ENCODE measurements at places on chromosomes 4 and X.

GRCh38 chrX:156002507-156002906 is 5.0 kb downstream of the IL9R start:
- DNase-seq: no peak

DNA sequence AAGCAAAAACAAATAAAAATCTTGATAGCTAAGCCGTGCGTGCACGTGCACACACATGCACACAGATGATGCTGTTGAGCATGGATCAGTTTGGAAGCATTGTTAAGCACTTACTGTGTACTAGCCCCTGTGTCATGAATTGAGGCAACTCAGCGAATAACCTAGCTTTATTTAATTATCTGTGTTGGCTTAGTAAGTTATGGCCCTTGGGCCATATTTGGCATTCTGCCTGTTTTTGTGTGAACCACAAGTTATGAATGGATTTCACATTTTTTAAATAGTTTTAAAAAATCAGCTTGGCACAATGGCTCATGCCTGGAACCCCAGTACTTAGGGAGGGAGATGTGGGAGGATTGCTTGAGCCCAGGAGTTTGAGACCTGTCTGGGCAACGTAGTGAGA is 113.6 kb upstream of the CBLL2 start:
- DNase-seq: no peak

DNA sequence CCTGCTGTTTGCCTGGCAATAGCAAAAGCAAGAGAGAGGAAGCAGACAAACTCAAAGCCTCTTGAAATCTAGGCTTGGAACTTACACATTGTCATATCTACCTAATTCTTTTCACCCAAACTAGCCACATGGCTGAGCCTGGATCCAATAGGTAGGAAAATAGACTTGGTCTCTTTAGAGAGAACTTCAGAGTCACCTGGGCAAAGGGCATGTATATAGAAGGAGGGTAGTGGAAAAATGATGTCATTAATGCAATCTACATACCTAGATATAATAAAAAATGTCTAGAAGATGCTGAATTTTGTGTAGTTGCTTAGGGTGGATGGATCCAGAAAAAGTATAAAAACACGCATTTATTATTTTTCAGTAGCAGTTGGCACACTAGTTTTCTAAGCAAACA is 237.0 kb upstream of the GEMIN8 start:
- no peak for DNase-seq

GRCh38 chr4:86092684-86093083 is 267.2 kb downstream of the MAPK10 start:
- no peak for DNase-seq

DNA sequence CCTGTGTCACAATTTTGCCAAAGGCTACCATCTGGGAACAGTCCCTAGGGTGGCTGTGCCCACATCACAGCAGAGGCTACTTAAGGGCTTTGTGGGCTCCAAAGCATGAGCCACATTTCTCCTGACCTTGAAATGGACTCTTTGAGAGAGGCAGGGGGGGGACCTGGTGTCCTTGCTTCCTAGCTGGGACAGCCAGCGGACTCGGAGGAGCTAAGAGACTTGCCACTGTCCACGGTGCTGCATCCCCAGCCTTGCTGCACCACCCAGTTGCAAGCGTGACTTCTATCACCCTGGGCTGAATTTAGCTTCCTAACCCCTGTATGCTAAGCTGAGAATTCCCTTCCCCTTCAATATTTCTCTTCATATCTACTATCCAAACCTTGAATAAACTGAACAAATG is 99.0 kb downstream of the PHKA2 start:
- no peak for DNase-seq

DNA sequence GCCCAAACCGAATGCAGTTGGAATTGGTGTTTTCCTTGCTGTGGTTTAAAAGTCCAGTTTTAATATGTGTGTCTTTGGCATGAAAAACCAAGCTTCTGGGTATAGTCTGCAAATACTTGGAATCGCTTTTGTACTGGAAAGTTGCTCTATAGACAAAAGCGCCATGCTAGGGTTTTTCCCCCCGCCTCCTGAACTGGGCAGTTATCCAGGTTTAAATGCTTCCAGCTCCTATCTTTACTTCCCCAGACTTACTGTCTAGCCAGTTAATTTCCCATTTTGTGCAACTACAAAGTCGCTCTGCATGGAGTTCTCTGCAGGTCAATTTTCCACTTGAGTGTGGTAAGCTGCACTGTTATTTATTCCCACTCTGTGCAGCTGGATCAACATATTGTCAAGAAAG is 2.7 kb downstream of the RASL11B start:
- DNase-seq: no peak

DNA sequence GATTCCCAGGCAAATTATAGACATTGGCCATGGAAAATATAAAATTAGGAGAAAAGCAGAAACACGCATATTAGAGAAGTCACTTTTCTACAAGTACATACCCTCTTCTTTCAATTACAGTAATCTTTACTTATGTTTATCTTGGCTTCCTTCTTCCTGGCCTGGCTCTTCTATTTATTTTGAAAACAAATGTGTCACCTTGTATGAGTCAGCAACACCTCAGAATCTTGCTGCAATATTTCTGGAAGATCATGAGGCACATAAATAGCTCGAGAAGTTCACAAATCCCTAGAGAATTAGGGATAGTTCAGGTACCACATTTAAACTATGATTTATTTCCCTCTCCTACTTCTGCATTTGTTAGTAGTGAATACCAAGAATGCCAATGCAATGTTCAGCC is 124.6 kb downstream of the ANOS1 start:
- DNase-seq: no peak

- no peak for DNase-seq
Measured at GRCh38 chr4:81486502-81486901, 14.8 kb upstream of the RASGEF1B start.

DNA sequence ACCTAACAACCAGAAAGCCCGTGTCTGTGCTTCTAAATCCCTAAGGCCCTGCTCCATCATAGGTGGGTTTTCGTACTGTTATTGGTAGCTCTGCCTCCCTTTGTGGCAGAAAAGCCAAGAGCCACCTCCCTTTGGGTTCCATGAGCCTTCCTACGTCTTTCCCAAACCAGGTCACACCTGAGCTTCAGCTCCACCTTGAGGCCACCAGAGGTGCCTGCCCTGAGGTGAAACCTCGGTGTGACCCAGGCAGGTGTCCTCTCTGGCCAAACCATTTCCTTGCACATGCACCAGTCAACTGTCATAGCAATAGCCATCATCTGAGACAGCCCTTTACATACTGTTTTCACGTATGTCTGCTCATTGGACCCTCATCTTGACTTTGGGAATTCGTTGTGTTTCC is 188.0 kb upstream of the RBPJ start:
- no peak for DNase-seq

DNA sequence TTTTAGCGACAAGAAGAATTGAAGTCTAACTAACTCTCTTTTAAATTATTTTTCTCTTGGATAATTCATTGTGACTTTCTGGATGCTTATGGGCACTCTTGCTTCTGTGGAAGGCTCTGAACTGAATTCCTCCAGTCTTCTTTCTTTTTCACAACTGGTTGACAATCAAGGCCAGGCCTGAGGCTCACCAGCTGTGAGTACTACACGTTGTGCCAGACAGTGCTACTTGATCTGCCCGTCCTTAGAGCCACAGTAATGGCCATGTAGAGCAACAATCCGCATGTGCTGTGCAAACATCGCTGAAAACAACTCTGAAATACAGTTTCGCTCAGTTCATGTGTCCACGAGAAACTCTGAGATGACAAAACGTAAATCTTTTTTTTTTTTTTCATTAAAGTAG is 1336.3 kb upstream of the AGA start:
- no peak for DNase-seq

DNA sequence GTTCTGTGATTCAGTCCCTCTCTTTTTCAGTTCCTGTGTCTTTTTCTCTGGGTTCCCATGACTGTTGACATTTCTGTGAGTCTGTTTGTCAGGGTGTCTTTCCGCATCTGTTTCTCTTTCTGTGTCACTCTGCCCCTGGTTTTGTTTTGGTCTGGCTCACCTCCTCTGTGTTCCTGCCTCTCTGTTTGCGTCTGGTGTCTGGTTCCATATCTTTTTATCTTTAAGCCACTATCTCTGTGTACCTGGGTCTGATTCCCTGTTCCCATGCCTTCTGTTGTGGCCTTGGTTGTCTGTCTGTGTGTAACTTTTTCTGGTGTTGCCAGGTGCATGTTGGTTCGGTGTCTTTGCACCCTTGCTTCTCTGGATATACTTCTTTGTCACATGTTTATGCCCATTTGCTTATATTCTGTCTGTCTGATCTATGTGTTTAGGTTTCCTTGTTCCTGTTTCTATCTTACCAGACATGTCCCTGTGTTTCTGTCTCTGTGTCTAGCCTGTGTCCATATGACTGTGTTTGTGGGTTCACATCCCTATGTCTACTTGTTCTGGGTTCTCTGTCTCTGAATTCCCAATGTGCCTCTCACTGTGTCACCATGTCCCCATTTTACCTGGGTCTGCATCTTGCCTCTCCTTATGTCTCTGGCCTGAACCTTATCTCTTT is 50.2 kb downstream of the ITIH6 start:
- DNase-seq: no peak

DNA sequence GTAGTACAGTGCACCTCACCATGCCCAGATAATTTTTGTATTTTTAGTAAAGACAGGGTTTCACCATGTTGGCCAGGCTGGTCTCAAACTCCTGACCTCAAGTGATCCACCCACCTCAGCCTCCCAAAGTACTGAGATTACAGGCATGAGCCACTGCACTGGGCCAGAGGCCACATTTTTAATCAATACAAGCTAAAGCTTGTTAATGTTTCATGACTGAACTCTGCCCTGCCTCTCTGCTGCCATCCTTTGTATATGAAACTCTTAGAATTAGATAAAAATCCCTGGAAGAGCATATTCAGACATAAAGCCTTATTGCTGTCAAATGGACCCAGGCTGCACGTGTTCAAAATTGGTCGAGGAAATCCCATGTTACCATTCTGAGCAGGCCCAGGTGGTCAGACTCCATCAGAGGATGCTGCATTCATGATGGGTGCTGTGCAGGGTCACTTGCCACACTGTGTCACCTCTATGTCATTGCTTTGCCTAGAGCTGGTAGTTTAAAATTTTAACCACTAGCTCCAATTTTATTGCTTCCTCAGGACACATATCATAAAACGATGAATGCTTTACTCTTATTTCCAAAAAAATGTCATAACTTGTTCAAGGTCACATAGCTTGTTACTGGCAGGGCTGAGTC is 45.2 kb downstream of the LNX1 start:
- no peak for DNase-seq

- no peak for DNase-seq
Measured at GRCh38 chr4:24643774-24644520, 59.6 kb upstream of the DHX15 start.

DNA sequence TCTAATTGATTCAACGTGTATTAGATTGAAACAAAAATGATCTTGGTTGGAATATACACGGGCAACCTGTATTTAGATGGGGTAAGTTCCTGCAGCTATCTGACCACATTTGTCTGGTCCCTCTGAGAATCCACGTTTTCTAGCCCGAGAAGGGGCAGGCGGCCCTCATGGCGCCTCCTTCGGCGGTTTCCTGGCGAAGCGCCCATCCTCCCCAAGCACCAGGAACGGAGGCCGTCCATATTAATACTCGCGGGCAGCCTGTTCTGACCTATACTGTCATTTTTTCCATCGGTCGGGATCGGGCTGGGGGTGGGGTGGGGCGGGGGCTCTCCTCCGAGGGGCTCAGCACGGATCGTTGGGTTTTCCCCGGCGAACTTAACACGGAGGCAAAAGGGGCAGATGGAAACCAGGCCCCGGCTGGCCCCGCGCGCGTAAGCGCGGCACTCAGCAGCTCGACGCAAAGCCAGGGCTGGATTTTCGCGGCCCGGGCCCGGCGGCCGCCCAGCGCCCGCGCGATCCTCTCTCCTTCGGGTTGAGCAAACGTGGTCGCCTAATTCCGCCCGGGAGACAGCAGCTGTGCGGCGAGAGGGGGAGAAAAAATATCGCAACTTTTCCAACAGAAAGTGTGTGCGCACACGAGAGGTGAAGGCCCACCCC is 77.2 kb upstream of the BCOR start:
- DNase-seq: no peak

DNA sequence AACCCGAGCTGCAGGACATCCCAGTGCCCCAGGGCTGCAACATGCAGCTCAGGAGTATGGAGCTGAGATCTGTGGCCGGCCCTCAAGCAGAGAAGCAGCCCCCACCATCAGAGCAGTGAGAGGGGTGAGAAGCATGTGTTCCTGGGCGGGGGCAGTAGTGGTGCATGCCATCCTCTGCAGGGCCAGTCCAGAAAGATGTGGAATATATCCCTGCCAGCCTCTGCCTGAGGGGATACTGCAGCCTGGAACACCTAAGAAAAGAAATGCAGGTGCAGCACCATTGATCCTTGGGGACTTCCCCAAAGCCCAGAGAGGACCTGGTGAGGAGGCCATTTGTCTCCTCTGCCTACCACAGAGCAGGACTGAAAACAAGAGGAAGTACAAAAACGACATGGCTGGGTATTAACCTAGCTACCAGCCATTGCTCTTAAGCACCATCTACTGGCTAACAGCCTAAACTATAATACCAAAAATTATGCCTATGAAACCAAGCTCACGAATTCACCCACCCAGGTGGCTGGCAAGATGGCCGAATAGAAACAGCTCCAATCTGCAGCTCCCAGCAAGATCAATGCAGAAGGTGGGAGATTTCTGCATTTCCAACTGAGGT is 158.8 kb downstream of the ADGRA3 start:
- DNase-seq: no peak

GRCh38 chr4:160184884-160185283 is 1082.0 kb downstream of the RAPGEF2 start:
- no peak for DNase-seq

- no peak for DNase-seq
Measured at GRCh38 chr4:145820407-145820806, 118.2 kb downstream of the ZNF827 start.

GRCh38 chr4:138400543-138400942 is 158.4 kb upstream of the SLC7A11 start:
- DNase-seq: no peak

GRCh38 chrX:103877571-103877970 is 45.5 kb upstream of the RAB9B start:
- DNase-seq: no peak

GRCh38 chrX:17476411-17476810 is 101.4 kb downstream of the NHS start:
- no peak for DNase-seq

- DNase-seq: no peak
Measured at GRCh38 chr4:85946821-85947220, 413.0 kb downstream of the MAPK10 start.

- no peak for DNase-seq
Measured at GRCh38 chr4:127686658-127687057, 43.5 kb upstream of the SLC25A31 start.

- no peak for DNase-seq
Measured at GRCh38 chr4:175767150-175767549, 44.9 kb downstream of the GPM6A start.

GRCh38 chr4:117660668-117661067 is 373.6 kb upstream of the NDST3 start:
- no peak for DNase-seq

- no peak for DNase-seq
Measured at GRCh38 chrX:103446665-103447302, 70.4 kb downstream of the BEX3 start.

DNA sequence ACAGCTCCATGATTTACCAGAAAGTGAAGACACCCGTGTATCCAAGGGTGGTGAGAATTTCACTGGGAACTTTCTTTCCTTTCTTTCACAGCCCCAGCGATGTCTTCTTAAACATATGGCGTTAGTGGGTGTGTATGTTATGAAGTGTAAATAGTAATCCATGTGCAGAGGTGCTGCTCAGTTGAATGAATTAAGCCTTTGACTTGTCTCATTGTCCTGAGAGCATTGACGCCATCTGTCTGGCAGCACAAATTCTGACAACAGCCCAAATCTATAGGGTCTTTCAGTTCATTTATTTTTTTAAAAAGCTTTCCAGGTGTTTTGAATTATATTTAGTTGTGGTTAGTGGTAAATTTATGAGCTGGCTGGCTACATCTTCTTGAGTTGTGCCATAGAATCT is 69.4 kb downstream of the CLCN5 start:
- DNase-seq: no peak
